ENCODE measurements at places on chromosomes 4 and X.

GRCh38 chrX:15749642-15750610 is 11.9 kb downstream of the CA5B start:
- DNase-seq, result no peak

GRCh38 chr4:71713611-71714203 is 70.2 kb downstream of the GC start:
- no peak for DNase-seq

DNA sequence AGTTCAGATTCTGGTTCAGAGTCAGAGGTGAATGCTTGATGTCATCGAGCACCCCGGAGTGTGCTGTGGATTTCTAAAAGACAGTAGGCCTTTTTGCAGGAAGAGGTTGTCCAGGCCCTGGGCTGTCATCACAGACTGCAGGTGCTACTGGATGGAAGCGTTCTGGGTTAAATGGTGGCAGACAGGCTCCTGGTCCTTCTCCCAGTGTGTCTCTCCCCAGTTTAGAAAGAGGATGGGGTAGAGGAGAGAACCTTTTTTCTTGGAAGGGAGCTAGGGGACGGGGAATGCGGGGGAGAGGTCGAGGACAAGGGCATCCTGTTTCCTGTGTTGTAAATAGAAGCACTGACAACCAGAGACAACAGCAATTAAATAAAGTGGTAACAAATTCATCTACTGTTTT is 102.3 kb upstream of the NUDT6 start:
- no peak for DNase-seq

DNA sequence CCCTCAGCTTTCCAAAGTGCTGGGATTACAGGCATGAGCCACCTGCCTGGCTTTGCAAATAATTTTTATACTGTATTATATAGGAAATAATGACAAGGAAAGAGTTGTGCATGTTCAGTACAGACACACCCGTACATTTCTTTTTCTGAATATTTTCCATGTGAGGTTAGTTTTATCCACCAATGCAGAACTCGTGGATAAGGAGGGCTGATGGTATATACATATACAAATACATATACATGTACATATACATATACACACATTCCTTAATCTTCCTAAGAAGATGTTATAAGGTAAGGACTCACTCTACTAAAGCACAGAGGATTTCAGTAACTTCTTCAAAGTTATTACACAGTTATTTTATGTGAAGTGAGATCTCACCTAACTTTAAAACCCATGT is 925.8 kb downstream of the C4orf33 start:
- no peak for DNase-seq

DNA sequence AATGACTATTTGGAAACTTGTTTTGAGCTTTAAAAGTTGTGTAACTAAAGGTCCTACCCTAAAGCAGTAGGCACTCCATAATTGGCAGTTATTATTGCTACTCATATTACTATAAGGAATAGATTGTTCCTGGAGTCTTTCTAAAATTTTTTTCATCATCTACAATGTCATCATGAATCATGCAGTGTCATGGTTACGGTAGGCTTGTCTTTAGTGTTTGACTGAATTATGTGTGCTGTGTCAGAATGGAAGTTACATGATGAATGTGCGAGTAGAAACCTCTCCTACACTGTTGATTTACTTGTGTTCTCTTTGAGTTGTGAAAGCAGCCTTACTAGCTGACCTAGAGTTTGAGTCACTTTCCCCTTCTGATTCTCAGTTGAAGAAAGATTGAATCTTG is 1099.9 kb downstream of the RAPGEF2 start:
- no peak for DNase-seq

DNA sequence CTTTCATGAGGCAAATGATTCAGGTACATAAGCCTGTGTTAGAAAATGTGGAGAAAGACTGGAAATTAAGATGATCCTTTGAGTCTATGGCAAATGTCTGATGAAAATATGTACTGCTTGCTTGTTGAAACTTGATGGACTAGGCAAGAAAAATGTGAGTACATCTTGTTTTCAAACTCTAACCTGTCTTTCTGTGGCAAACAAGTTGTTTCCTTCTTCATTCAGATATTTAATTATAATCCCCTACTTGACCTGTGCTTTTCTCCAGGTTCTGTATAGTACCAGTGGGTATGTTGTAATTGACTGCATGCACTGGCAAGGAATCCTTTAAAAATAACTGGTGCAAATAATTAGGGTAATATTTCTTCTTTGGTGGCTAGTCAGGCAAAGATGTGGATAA is 136.7 kb downstream of the ARHGAP24 start:
- no peak for DNase-seq

DNA sequence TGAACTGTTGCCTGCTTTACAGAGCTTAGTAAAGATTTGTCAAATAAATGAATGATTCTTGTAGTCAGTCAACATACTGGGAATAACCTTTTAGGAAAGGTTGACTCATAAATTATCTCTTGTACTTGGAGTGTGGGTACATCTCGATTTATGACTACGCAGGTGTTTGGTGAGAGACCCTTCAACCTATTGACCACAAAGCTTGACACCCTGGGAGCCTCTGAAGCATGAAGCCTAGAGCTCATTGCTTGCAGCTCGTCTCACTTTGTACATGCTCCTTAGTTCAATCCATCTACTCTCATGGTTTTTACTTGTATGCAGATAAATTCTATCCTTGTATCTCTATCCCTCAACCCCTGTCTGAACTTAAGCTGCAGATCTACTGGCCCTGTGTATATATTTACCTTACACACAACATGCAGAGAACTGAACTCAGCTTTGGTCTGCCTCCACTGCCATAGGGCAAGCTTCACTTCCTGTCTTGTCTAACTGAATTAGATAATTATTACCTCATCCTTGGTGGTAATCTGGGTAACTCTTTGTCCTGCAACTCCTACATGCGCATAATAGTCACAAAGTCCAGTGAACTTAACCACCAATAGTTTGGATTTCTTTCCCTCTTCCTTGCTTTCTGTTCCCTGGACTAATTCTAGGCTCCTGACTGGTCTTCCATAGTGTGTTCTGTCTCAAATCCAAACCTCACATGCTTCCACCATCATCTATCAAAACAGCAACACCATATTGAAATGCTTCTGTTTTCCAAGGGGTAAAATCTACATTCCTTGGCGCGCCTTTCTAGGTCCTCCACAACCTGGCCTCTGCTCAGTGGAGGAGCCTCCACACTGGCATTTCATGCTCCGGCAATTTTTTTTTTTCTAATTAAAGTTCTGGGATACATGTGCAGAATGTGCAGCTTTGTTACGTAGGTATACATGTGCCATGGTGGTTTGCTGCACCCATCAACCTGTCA is 32.2 kb upstream of the FAT1 start:
- no peak for DNase-seq

DNA sequence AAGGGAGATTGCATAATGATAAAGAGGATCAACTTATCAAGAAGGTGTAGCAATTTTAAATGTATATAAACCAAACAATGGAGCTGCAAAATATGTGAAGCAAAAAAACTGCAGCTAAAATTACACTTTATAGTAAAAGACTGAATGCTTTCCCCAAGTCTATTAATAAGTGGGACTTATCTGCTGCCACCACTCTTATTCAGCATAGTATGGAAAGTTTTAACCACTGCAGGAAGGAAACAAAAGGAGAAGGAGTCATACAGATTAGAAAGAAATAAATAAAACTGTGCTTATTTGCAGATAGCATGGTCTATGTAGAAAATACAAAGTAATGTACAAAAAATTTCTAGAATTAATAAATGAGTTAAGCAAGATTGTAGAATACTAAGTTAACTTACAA is 94.1 kb upstream of the GK2 start:
- DNase-seq, result no peak

Data from posterior cingulate gyrus (tissue), 11 donors.